ENCODE measurements at places on chromosomes 7 and 10.

GRCh38 chr7:92056286-92056685 lies 78.0 kb downstream of the CYP51A1 start:
- DNase-seq: no peak

DNA sequence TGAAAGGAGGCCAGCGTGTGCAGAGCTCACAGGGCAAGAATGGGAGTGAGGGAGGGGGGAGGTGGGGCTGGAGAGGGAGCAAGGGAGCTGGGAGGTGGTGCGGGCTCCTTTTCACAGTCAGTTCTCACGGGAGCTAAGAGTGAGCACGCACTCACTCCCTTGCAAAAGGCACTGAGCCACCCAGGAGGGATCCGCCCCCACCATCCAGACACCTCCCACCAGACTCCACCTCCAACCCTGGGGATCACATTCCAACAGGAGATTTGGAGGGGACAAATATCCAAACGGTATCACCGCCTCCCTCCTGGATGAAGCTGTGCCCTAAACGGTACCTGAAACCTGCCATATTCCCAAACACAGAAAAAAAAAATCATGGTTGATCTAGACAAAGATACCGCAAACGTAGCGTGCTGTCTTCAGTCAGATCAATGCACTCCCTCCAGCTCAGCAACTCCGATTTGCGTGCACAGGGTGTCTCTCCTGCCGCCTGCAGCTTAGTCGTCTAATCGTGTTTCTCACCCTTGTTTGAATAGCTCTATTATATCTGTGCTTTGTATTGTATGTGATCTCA lies 20.3 kb upstream of the PRKAG2 start:
- no peak for DNase-seq

GRCh38 chr7:72924733-72925545 lies at the start of gene POM121:
Gene POM121, plus strand, starts transcription at chr7:72925095. Its CDS starts 27 bp downstream, at chr7:72925122.
- DNase-seq: peak; percentile 88

DNA sequence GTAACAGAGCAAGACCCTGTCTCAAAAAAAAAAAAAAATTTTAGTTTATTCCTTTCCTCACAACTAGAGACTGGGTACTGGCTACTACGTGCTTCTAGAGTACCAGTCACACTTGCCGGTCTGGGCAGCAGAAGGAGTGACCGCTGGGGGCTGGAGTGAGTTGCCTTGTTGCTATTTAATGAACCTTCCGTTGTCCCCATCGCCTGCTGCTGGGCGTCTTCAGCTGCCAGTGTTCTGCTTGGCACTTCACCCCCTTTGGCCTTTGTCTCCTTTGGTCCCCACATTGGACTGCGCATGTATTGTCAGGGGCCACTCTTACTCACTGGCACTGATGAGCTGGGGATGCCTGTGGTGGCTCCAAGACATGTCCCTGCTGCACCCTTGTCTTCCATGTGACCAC lies 110.6 kb downstream of the CLEC2L start:
- no peak for DNase-seq

DNA sequence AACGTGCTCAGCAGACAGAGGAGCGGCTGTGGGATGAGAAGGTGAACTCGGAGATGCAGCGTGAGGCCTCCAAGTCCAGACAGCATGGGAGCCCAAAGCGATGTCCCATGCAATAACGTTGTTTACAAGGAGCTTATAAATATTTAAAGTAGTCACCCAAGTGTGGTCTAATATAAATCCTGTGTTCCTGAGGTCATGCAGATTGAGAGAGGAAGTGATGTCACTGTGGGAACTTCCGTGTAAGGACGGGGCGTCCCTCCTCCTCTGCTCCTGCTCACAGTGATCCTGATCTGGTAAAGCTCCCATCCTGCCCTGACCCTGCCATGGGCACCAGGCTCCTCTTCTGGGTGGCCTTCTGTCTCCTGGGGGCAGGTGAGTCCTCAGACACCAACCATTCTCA lies 94.7 kb upstream of the PRSS58 start:
- no peak for DNase-seq

- no peak for DNase-seq
Observed at GRCh38 chr10:20984662-20985061, 87.6 kb upstream of the NEBL start.

GRCh38 chr7:41568135-41568534 lies 134.8 kb downstream of the INHBA start:
- no peak for DNase-seq

DNA sequence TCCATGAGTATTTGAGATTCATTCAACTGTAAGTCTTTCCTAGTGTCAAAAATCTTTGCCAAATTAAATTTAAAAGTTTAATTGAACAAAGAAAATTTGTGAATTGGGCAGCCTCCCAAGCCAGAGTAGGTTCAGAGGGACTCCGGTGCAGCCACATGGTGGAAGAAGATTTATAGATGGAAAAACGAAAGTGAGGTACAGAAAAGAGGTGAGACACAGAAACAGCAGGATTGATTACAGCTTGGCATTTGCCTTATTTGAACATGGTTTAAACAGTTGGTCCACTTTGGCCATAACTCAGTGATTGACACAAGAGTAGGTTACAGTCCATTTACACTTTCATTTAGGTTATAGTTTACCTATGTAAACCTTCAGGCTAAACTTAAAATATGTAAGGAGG lies 465.8 kb downstream of the ARL4A start:
- DNase-seq: no peak

GRCh38 chr10:29642990-29643389 lies 8.2 kb upstream of the SVIL start:
- peak; percentile 65 for DNase-seq

- DNase-seq: peak; percentile 36
Observed at GRCh38 chr7:79692015-79692414, 238.5 kb upstream of the MAGI2 start.

DNA sequence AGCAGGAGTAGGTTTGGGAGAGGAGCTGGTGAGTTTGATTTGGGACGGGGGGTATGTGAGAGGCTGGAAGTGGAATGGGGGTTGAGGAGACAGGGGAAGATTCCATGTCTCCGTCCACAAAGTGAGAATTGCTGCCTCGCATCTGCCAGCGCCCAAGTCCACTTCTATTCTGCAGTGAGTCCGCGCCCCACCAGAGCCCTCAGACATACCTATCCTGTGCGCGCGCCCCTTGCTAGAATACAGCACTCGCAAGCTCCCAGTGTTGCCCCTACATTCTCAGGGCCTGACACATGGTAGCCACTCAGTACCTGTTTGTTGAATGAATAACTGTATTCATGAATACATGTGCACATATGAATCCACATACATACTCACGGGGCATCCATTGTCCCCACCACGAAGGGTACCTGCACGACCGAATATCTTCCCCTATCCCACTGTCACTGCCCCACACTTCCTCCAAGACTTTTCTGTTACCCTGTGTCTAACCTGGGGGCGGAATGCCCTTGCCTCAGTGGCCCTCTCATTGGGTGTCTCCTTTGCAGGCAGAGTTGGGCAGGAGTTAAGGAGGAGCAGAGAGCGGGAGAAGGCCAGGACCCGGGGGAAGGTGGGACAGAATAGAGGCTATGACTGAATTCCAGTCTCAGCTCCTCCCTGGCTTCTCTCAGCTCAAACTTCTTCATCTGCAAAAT lies 19.9 kb downstream of the POLL start:
- DNase-seq: no peak

DNA sequence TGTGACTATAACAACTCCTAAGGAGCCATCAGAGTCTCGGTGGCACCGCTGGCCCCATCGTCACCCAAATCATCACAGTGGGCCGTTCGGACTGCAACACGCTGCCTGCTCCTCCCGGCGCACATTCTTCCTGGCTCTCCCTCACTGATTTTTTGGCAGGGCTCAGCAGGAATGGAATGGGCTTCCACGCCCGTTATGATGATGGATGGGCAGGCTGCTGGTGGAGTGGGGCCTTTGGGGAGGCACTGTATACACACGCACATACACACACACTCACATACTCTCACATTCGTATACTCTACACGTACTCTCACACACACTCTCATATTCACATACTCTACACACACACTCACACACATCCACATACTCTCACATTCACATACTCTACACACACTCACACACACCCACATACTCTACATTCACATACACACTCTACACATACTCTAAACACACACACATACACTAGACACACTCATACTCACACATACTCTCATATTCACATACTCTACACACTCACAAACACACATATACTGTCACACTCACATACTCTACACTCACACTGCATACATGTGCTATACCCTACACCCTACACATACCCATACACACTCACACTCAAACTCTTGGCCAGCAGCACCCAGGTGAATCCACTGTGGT lies 99.8 kb downstream of the KCNMA1 start:
- DNase-seq: peak; percentile 34

GRCh38 chr7:2476776-2477446 lies 713 bp upstream of the GRIFIN start:
- no peak for DNase-seq

- peak; percentile 16 for DNase-seq
Observed at GRCh38 chr10:122553341-122553740, 7.2 kb upstream of the DMBT1 start.

GRCh38 chr10:44422570-44423101 lies 37.7 kb upstream of the CXCL12 start:
- no peak for DNase-seq

GRCh38 chr10:17430647-17431355 lies 23.6 kb downstream of the ST8SIA6 start:
- DNase-seq: peak; percentile 88

- DNase-seq: no peak
Observed at GRCh38 chr7:100369105-100369504, 4.2 kb upstream of the PILRA start.

DNA sequence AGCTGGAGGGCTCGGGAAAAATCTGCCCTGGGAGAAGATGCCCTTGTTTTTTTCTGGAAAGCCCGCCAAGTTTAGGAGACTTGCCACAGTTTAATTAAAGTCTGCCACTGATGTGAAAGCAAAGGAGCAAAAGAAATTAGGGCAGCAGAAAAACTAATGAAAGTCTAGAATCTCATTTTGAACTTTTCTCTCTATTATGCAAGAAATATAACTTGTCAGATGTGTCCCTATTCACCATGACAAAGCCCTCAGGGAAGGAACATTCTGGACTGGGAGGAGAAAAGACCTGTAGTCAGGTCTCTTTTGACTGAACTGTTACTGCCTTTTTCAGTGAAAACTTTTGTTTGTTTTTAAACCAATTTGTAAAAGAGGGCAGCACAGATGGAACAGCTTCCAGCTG lies 715.5 kb downstream of the SORCS3 start:
- no peak for DNase-seq

- DNase-seq: no peak
Observed at GRCh38 chr7:19239951-19240350, 94.7 kb upstream of the FERD3L start.

- DNase-seq: peak; percentile 85
Observed at GRCh38 chr7:452226-452751, 67.4 kb downstream of the PDGFA start.

DNA sequence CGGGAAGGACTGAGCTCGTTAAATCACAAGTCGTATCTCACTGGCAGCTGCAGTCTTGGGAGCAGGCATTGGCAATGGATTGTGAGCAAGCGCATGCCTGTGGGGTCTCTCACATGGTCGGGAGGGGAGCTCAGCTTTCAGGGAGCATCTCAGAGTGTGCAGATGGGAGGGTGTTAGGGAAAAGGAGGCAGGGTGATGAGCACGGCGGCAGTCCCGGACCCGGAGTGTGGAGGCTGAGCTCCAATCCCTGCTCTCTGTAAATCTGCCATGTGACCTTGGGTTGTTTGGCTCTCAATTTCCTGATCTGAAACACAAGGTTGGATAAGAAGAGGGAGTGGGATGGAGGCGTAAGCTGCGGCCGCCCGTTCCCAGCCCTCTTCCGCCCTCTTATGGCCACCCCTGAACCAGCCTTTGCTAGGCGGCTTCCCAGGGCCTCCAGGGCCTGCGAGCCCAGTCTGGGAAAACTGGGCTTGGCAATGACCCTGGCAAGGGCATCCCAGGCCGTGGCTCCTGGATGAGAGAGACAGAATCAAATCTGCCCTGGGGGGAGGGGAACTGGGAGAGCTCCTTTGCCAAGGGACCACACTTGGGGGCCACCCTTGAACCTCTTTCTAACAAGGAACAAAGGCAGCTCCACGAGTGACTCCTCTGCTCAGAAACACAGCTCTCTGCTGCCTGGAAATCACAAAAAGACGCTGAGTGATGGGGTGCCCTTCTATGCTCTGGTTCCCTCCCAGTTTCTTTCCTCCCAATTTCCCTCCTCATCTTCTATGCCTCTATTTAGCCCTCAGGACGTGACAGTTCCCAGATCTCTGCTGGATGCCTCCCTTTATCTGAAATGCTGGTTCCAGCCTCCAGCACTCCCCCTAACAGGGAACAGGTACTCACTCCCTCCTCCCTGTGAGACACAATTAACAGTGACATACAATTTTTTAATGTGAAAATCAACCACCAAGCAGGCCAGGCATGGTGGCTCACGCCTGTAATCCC lies 41.7 kb upstream of the LOXL4 start:
- peak; percentile 75 for DNase-seq

DNA sequence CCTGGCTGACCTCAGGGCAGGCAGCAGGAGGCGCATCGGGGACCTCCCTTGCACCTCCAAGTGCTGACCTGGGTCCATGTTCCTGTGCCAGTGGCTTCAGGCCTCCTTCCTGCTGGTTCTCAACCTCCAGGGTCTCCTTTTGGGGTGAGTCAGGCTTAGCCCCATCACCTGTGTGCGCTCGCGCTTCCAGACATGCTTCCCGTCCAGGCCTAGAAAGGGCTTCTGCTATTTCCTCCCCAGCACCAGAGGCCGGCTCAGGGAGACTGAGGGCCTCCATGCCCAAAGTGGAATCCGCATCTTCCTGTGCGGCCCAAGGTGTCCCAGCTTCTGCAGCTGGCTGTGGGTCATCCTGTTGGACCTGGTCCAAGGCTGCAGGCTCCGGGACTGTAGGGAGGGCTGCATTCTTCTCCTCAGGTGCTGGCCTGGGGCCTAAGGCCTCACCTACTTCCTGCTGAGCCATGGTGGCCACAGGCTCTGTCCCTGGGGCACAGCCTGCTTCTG lies 5.9 kb downstream of the NACAD start:
- no peak for DNase-seq

DNA sequence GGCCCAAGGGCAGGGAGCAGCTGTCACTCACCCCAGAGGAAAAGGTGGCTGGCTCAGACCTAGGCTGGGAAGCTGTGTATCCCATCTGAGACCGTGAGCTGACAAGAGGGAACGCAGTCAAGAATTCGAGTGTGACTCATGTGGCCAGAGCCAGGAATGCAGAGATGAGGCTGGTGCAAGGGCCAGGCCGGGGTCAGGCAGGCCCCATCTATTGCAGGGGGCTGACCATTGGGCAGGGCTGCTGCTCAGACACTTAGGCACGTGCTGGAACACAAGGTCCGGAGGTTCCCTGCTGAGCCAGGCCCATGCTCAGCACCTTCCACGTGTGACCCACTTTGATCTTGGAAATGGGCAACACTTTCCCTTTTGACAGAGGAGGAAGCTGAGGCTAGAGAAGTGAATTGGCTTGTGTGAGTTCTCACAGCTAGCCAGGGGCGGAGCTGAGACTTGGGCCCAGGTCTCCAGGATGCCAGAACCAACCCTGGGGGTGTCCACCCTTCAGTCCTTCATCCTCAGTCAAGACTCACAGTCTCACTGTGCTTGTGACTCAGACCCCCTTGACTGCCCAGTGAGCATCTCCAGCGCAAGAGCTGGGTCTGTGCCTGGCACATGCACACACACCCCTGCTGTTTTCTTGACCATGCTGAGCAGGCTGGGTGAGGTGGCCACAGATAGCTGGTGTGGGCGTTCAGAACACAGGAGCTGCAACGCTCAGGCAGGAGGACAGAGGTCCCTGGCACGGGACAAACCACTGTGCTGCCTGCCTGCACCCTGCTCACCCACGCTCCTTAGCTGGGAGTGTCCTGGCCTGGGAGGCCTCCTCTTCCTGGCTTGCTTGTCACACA lies 47.6 kb upstream of the PPIF start:
- DNase-seq: peak; percentile 88

Data from cardiac fibroblast (primary cell).